ENCODE measurements at places on chromosomes 13 and 19.

DNA sequence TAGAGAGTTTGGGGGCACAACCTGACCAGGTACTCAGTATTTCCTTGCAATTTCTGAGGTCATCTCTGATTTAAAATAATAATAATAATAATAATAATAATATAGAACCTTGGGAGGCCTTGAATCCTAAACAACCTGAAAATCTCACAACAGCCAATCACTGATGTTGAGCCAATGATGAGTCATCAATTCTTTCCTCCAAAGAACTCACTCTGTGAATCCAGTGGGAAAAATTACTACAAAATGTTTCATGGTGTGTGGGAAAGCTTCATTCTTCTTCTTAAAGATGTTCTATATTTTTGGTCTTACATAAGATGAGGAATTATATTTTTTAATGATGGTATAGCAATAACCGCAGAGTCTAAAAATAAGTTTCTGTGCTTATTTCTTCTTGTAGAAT is 594.6 kb downstream of the EFNB2 start:
- DNase-seq, result no peak

GRCh38 chr19:39498798-39499642 is at the start of gene DLL3:
DLL3 (plus strand) TSS chr19:39498947; CDS start chr19:39498975, 28 bp downstream.
- DNase-seq, result peak; percentile 67

GRCh38 chr19:19155495-19156219 is 14.4 kb downstream of the MEF2B start:
- DNase-seq, result no peak

GRCh38 chr13:62250501-62251201 is 835.0 kb upstream of the PCDH20 start:
- DNase-seq, result no peak

DNA sequence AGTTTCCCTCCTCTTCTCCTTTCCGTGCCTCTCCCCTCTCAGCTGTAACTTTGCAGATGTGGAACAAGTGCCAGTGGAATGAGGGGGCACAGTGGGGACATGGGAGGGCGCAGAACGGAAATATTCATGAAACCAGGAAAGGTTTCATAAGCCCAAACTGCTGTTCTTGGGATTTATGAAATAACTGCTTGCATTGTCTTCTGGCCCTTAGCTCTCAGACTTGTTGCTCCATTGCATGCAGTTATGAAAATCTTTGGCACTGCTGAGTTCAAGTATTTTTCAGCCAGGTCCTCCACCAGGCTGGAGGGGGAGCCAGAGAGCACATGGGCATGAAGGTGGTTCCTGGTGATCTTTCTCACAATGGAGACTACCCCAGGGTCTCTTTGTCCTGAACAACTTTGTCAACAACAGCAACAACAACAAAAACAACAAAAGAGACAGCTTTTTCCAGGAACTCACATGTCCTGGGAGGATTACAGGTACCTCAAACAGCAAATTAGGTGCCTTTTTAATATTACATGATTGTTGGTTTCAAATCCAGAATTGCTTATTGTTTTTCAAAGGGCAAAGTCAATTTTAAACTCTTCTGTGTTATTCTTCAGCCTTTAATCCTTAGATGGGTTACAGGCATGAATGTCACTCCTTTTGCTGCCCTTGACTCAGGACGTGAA is 1.5 kb downstream of the RGCC start:
- DNase-seq, result no peak

DNA sequence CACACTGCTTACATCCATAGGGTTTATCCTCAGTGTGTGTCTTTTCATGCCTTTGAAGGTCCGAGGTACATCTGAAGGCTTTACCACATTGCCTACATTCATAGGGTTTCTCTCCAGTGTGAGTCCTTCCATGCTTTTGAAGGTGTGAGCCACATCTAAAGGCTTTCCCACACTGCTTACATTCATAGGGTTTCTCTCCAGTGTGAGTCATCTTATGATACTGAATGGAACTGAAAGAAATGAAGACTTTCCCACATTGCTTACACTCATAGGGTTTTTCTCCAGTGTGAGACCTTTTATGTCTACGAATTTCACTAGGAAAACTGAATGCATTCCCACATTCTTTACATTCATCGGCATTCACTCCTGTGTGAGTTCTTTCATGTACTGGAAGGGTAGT is 7.1 kb downstream of the ZNF20 start:
- DNase-seq, result no peak

DNA sequence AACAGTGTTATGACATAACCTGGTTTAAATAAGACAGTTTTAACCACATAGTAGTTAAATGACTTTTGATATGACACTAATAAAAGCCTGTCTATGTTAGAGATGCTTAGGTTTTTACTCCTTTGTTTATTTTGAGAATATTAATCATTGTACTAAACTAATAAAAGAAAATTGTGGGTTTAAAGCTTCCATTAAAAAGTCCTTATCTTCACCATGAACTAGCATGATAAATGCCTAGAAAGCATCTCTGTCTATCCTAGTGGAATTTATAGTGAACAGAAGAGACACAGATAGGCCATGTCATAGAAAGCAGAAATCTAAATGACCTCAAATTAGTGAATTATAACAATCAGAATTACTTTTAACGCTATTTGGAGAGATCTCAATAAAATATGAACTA is 255.2 kb downstream of the PCDH9 start:
- DNase-seq, result no peak

DNA sequence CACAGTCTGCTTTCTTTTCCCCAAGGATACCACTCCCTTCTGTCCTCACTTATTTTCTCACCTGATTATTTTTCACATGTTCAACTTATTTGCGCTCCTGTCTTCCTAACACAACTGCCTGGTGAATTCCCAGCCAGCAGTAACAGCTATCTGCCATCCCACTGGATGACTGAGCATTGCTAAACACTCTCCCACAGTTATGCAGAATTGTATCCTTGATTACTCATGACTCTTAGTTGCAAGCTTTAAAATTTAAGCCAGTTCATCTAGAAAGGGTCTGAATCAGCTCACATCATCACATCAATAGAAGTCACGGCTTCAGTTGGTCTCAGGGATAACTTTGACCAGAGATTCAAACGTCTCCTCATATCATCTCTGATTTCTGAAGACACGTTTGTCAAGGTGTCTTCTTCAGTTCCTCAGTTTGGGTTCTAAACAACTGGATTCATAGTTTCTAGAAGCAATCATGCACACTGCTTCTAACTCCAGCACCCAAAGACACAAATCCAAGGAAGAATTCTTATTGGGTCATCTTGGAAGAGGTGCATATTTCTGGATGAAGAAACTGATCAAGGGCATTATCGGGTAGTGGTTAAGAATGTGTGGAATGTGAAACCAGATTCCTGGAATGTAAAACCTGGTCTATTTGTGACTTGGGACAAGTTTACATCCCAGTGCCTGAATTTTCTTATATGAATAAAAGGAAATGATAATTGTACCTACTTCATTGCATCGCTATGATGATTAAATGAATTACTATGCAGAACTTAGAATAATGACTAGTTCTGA is 13.9 kb upstream of the DACH1 start:
- DNase-seq, result no peak

DNA sequence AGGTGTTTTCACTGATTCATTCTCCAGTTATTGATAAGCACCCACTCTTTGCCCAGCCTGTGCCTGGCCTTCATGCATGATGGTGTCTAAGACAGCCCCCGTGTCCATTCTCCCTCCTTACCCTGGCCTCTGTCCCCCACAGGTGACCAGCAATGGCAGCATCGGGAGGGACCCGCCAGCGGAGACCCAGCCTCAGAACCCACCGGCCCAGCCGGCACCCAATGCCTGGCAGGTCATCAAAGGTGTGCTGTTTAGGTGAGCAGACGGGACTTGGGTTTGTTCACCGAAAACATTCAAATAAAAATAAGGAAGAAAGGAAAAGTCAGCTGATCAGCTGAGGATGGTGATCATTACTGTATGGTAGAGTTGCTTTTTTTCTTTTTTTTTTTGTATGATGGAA is 6.6 kb downstream of the CLPTM1 start:
- no peak for DNase-seq

DNA sequence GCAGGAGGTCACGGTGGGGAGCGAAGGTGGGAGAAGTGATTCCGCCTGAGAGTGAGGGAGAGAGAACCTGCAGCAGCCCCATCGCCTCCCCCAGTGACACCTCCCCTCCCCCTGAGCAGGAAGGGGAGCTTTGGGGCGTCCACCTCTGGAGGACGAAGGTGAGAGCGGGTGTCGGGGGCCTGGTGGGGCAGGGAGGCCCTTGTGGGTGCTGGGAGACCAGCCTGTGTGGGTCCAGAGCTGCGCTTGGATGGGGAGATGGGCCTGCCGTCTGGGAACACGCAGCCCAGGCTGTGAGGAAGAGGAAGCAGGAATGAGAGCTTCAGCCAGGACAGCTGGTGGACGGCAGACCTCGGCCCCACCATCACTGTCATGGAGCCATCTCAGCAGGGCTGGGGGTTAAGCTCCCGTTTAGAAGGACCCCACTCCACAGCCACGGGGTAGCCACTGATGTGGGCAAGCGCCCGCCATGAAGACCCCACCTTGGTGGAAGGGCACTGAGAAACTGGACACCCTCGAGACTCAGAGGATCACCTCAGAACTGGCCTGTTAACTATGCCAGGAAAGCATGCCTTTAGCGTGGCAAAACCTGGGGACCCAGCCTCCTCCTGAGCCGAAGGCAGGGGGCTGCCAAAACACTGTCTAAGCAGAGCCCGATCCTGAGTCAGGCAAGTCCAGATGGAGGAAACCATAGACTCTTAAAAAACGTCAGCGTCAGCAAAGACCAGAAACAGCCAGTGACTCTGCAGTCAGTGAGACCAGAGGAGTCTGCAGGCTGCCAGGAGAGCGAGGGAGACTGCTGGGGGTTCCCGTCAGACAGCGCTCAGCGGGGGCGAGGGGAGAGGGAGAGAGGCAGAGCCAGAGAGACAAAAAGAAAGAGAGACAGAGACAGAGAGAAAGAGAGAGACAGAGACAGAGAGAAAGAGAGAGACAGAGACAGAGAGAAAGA is 6.4 kb upstream of the PROZ start:
- DNase-seq, result no peak
